ENCODE measurements at places on chromosomes 12 and 14.

DNA sequence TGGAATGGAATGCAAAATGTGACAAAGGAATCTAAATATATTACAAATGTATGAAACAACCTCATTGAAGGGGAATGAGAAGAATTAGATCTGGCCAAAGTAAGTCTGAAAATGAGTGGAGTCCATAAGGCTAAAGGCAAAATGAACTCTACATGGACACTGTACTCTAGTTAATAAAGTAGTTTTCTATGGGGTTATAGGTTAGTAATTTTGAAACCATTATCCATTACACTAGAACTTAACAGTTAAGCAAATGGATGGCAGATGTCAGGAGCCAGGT, 222.1 kb downstream of the NUAK1 start:
- no peak for DNase-seq

DNA sequence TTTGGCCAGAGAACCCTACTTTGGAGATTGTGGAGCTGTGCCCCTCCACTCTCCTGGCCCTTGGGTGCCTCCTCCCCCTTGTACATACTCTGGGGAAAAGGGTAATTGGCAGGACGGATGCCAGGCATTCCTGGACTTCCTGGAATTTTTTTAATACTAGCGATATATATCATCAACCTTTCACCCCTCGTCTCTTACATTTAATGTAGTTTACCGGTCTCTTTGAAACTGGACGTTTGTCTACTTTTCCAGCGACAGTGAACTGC, 767 bp upstream of the CRY1 start:
- no peak for DNase-seq

GRCh38 chr12:526089-526488, 66.3 kb downstream of the B4GALNT3 start:
- no peak for DNase-seq

GRCh38 chr12:130049666-130050065, 112.6 kb upstream of the FZD10 start:
- DNase-seq = no peak

GRCh38 chr14:53011053-53011462, 60.2 kb upstream of the FERMT2 start:
- no peak for DNase-seq

- no peak for DNase-seq
Observed at GRCh38 chr12:123723011-123723410, 10.9 kb downstream of the ATP6V0A2 start.

GRCh38 chr12:68332728-68333630, 817 bp upstream of the MDM1 start:
- no peak for DNase-seq

- no peak for DNase-seq
Observed at GRCh38 chr12:76562130-76562529, 2.6 kb upstream of the OSBPL8 start.

DNA sequence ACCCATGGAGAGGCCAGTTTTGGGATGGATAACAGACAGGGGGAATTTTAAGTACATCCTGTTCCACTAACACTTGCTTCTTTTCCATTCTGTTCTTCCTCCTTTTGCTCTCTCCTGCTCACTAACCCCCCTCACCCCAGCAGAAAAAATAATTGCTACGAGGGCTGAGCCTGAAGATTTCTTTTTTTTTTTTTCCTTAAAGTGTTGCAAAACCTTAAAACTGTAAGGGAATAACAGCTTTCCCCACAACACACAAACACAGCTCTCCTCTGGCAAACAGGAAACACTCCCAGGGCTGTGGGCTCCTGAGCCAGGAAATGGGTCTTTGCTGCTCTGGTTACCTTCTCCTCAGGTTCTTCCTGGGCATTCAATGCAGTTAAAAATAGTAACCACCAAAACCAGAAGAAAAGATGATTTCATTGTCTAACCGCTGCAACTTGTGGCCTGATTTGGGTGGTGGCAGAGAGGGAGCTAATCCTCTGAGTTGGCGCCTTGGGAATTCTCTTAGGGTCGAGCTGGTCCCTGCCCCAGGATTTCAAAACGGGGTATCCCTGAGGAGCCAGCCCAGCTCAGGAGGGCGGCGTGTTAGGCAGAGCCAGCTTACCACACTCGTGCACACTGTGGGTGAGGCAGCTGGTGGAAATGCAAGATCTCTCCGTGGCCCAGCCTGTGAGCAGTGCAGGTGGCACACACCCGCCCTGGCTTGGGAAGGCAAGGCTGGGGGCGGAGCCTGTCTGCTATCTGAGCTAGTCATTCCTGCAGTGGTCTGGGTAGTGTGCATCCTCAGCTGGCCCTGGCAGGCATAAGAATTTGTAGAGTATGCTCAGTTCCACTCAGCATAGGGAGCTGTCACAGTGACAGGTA, 17.1 kb upstream of the EMP1 start:
- DNase-seq = peak; percentile 49

GRCh38 chr12:31727192-31727591, 1.6 kb downstream of the AMN1 start:
- no peak for DNase-seq

- no peak for DNase-seq
Observed at GRCh38 chr12:75854681-75855309, 176.8 kb downstream of the PHLDA1 start.

DNA sequence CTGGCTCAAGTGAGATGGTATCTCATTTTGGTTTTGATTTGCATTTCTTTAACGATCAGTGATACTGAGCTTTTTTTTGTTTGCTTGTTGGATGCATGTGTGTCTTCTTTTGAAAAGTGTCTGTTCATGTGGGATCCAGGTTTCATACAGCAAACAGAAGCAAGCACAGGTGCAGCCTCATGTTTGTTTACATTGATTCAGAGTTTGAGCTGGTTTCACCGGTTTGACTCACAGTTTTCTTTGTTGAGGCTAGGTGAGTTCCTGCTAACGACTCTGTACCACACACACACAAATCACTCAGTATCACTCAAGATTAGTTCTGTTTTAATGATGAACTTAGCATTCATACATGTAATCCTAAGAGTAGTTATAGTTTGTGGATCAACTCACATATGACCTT, 3.7 kb downstream of the OR10G2 start:
- no peak for DNase-seq

DNA sequence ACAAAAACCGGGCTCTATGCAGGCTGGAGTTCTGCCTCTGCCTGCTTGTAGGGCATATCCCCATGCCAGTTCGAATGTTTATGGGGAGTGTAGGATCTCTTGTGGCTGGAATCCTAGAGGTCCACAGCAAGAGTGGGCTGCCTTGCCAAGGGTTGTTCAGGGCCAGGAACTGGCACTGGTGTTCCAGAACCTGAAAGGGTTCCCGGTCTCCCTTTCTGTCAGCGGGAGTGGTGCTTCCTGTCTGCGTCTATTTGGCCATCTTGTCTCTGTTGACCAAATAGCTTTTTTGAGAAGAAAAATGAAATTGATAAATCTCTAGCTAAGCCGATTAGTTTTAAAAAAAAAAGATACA, 17.8 kb downstream of the OLR1 start:
- no peak for DNase-seq

- no peak for DNase-seq
Observed at GRCh38 chr12:93877446-93877845, 200.3 kb downstream of the CRADD start.

GRCh38 chr12:64621257-64621942, 11.1 kb downstream of the RASSF3 start:
- DNase-seq = no peak

GRCh38 chr12:109418848-109419480, 58.1 kb downstream of the KCTD10 start:
- DNase-seq = no peak

DNA sequence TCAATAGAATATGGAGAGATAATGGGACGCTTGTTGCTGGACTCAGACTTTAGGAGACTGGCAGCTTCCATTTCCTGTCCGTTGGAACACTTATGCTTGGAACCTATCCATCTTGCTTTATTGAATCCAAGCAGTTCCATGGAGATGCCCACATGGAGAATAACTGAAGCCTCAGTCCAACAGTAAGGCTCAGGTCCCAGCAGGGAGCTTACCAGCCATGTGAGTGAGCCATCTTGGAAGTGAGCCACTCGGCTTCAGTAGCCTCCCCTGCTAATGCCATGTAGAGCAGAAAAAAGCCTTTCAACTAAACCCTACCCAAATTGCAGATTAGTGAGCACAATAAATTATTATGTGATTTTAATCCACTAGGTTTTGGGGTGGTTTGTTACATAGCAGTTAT, 538.8 kb upstream of the STXBP6 start:
- DNase-seq = no peak

DNA sequence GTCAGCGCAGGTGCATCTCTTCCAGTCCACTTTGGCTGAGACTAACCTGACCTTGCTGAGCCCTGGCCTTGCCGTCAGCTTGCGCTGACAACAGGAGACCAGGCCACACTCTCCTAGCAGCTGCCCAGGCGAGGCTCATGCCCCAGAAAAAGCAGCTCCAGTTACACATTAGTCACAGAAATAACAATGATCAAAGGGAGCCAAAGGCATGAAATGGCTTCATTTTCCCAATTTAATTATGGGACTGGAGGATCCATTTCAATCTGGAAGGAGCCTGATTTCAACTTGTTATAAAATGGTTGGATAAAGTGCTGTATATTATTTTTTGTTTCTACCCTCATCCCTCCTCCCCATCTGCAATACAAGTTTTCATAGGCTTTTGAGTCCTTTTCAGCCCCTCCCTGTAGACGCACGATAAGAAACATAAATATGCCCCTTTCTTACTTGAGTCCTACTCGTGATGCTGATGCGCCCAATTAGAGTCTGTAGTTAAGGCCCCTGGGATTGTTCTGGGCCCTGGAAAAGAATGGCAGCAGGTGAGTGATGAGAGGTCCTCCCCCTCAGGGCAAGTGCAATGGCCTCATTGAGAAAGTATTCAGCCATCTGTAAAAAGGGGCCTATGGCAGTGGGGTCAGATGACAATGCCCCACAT, 376.0 kb downstream of the C12orf75 start:
- DNase-seq = peak; percentile 84

- DNase-seq = no peak
Observed at GRCh38 chr12:2101359-2101758, 48.6 kb downstream of the CACNA1C start.

DNA sequence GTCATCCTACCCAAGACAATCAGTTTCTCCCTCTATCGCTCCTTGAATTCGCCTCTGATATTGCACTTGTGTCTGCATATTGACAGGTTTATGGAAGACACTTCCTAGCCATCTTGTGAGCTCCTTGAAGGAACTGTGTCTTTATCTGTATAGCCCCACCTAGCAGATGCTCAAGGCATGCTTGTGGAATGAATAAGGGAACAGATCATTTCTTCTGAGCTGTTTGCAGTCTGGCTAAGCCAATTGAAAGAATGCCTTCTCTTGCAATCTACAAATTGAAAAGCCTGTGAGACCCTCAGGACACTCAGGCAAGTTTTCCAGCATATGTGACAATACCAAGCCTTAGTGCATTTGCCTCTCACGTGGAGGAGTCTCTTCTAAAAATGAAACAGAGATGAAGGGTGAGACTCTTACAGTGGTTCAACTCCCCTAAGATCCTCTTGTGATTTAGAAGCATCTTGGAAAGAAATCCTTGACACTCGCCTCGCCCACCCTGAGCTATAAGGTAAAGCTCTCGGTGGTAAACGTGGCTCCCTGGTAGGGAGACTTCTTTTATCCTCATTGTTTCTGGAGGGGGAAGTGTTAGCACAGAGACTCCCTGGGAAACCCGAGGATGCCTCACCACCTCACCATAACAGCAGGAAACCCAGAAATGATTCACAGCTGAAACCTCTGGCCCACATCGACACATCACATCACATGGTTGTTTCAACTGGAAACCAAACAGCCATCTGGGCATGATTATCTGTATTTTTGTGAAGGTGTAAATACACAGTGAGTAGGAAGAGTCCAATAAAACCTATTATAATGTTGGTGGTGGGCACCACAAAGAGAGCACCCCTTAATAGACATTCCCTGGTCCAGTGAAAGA, 112.3 kb upstream of the BCL2L14 start:
- DNase-seq = no peak

- DNase-seq = no peak
Observed at GRCh38 chr12:95593266-95593871, 42.1 kb upstream of the USP44 start.

DNA sequence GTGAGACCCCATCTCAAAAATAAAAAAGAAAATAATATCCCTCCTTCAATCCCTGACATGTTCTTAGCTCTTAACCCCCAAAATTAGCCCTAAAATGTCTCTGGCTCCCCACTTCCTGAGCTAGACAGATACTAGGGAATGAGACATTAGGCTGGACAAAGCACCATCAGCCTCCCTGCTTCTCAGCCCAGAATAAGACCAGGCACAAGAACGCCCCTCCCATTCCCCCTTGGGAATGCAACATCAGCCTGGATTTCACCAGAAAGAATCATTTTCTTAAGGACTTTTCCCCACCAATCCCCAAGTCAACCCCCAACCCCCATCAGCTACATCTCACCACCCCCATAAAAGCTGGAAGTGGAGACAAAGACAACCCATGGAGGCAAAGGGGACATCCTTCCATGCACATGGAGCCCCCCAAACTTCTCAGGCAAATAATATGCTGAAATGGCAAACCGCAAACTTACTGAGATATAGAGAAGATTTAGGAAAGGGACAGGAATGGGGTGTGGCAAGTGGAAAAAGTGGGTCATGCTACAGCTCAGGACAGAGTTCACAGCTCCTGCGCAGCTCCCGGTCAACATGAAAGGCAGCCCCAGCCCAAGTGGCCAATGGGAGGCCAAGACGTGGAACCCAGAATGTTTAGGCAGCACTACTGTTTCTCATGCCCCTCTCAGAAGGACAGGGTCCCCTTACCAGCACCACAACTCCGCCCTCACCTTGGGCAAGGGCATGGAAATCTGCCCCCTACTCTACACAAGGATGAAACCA, 2.7 kb downstream of the CHD4 start:
- DNase-seq = no peak

GRCh38 chr14:59214702-59215302, 26.3 kb downstream of the DAAM1 start:
- DNase-seq = no peak

- DNase-seq = no peak
Observed at GRCh38 chr14:103056322-103057027, 874 bp downstream of the CDC42BPB start.

DNA sequence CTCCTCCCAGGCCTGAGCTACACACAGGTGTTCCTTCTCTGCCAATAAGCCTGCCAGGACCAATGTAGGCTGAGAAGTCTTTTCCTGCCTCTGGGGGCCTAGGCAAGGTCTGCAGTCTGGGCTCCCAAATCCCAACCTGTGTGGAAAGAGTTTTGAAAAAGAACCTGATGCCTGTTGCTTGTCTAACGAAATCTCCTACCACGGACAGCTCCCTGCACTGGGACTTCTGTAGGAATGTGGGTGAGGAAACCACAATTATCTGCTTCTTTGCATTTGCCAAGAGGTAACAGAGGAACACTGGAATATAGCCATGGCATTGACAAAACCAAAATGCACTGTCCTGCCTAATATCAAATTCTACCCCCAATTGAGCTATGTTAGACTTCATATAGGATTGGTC, 877.0 kb upstream of the TMEM132C start:
- no peak for DNase-seq

GRCh38 chr14:85319101-85319500, 210.8 kb upstream of the FLRT2 start:
- DNase-seq = no peak

GRCh38 chr14:54627540-54628363, 60.8 kb downstream of the SAMD4A start:
- no peak for DNase-seq

GRCh38 chr12:10354502-10354901, 35.3 kb downstream of the KLRK1 start:
- DNase-seq = no peak

GRCh38 chr14:82419933-82420332, 886.3 kb upstream of the SEL1L start:
- no peak for DNase-seq

GRCh38 chr14:96140952-96141351, 63.7 kb upstream of the BDKRB2 start:
- DNase-seq = no peak

- DNase-seq = no peak
Observed at GRCh38 chr14:33734387-33734786, 216.5 kb downstream of the EGLN3 start.
